ENCODE measurements at places on chromosomes 7 and 10.

GRCh38 chr7:145360511-145361100 is 524.8 kb upstream of the TPK1 start:
- DNase-seq, result no peak

DNA sequence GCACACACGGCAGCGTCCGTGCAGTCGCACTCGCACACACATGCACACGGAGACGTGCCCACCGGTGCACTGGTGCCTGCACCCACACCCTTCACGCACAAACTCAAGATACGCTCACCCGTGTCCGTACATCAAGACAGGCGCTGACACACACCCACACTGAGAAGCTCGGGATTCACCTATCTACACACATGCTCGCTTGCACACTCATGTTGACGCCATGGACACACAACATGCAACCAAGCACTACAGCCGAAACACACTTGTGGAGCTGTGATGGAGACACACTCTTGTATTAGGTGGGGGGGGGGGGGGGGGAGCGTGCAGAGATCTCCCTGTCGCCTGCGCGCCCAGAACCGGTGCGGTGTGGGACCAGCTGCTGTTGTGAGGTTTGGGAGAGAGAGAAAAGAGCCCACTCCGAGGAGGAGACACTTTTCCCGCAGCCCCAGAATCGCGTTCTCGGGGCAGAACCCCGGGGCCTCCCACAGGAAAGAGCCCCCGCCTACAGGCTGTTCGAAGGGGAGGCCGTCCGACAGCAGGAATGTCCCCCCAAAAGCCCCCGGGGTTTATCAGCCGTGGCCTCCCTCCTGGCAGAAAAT is 605 bp upstream of the NFKB2 start:
- DNase-seq, result peak; percentile 37

DNA sequence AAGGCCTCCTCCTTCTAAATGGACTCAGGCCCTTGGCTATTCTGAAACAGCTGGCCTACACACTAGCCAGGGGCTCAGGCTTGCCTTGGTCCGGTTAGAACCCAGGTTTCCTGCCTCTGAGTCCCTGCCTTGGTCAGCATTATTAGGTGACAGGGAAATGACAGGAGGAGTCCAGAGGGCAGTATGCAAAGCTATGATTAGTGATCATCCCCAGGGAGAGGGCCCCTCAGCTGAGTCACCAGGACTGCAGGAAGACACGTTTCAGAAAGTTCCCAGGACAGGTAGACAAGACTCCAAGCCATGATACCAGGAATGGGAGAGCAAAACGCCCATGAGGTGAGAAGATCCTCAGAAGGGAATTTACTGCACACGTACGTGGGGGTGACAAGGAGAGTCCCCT is 301.1 kb upstream of the COBL start:
- no peak for DNase-seq

DNA sequence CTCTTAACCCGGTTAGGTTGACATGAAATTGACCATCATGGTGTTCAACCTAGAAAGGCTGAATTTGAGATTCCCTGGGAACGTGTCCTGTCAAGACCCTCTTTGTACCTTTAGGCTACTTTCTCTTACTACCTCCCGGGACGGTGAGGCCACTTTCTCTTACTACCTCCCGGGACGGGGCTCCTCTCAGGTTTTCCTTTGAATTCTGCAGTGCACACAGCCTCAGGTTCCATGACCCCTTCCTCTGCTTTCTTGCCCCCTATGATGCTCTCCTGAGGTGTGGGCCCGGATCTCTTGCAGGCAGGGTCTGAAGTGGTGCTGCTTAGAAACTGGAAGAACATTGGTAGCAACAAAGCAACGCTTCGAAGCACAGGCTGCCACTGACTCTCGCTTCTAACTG is 155.3 kb downstream of the CAMK1D start:
- DNase-seq, result no peak

GRCh38 chr10:77620731-77621130 is 16.9 kb downstream of the KCNMA1 start:
- DNase-seq, result no peak

DNA sequence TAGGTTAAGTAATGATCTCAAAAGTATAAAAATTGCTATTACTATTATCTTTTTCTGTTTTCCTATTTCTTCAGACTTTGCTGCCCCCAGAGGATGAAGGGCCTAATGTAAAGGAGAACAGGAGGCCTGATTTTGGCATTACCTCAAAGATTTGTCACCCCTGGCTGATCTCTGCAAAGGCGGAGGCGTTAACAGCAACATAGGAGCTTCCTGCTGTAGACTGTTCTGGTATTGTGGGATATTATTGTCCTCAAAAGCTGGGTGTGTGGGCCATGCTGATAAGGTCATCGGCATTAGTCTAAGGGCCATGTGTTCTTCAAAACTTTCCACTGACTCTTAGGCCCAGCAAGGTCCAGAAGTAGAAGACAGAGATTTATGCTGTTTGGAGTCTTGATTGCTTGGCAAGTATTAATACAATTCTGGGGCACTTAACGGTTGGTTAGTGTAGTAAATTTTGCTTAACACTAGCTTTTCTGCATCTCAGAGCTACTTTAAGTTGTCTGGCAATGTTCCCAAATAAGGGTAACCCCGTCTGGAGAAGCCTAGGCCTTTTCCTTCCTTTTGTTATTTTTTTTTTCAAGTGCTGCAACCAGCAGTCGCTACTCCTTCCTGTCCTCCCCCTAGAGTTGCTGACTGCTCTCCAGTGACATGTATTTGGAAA is 14.0 kb upstream of the ENTPD1 start:
- DNase-seq, result no peak

DNA sequence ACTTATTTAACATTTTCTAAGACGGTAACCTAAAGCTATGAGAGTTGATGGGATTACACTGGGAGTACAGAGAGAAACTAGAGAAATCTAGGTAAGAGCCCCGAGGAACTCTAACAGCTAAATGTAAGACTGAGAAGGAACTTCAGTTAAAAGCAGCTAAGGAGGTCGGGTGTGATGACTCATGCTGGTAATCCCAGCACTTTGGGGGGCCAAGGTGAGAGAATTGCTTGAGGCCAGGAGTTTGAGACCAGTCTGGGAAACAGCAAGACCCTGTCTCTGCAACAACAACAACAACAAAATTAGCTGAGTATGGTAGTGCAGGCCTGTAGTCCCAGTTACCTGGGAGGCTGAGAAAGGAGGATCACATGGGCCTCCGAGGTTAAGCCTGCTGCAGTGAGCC is 24.0 kb downstream of the FRA10AC1 start:
- no peak for DNase-seq

GRCh38 chr7:77980087-77980713 is 181.6 kb downstream of the PHTF2 start:
- DNase-seq, result no peak

- DNase-seq, result no peak
These were observed 11.8 kb downstream of the OR9A2 start for GRCh38 chr7:143015084-143015483.

DNA sequence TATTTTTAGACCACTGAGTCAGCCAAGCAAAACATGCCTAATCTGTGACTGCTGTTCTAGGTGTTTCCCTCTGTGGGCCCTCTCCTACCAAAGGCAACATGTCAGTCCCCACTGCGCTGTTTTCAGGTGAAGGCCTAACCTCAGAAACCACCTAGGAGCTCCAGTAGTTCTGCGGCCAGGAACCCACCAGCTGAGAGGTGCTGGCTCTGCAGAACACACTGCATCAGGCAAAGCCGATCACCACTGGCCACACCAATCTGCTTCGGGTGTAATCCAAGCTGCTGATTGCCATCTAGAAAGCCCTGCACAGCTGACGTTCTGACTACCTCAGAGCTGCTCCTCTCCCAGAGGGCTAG is 14.9 kb downstream of the CAMK2G start:
- DNase-seq, result no peak

DNA sequence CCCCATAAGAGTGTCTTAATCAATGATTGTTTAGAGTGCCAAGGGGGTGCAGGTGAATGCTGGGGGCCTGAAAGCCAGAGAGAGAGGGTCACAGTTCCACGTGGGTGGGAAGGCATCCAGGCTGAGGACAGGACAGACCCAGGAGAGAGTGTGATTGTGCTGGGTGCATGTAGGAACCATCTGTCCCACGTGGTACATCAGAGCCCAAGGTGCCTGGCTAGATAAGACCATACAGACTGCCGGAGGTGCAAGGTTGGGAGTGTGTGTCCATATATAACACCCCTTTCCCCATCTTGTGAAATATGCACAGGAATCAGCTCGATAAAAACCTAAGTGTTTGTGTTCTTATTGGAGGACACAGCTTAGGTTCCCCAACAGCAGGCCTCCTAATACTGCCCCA is 85.5 kb downstream of the WIPF3 start:
- no peak for DNase-seq

DNA sequence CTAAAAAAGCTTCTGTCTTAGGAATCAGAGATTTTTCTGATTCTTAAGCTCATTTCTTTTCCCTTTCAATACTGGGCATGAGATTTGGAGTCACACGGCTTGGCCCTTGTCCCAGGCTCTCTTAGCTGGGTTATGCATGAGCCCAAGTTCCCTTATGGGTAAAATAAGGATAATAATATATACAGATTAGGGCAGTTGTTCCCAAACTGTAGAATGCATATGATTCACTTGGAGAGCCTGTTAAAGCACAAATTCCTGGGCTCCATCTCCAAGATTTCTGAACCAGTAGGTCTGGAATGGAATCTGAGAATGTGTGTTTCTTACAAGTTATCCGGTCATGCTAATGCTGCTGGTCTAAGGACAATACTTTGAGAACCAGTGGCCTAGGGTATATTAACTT is 154.0 kb downstream of the REEP3 start:
- DNase-seq, result peak; percentile 28

- no peak for DNase-seq
These were observed 83.1 kb downstream of the STRA8 start for GRCh38 chr7:135316648-135317313.

DNA sequence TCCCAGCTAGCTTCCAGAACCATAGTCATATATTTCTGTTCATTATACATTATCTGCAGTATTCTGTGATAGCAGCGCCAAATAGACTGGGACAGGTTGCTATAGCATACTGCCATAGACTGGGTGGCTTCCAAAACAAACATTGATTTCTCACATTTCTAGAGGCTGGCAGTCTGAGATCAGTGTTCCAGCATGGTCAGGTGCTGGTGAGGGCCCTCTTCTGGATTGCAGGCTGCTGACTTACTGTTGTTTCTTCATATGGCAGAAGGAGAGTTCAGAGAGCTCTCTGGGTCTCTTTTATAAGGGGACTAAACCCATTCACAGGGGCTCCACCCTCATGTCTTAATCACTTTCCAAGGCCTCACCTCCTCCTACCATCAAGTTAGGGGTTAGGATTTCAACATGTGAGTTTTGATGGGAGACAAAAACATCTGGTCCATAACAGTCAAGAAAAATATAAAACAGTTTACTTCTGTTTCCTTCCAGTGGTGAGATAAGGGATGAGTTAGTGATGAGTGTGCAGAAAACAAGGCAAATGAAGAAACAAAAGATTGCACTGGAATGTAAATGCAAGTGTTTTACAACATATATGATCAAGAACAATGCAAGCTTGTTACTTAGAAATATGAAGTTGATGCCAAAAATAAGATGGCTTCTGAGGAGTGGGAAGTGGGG is 399.0 kb upstream of the C7orf33 start:
- no peak for DNase-seq

GRCh38 chr7:72183835-72184234 is 228.3 kb downstream of the CALN1 start:
- no peak for DNase-seq

GRCh38 chr10:129586898-129587443 is 119.9 kb downstream of the MGMT start:
- no peak for DNase-seq

DNA sequence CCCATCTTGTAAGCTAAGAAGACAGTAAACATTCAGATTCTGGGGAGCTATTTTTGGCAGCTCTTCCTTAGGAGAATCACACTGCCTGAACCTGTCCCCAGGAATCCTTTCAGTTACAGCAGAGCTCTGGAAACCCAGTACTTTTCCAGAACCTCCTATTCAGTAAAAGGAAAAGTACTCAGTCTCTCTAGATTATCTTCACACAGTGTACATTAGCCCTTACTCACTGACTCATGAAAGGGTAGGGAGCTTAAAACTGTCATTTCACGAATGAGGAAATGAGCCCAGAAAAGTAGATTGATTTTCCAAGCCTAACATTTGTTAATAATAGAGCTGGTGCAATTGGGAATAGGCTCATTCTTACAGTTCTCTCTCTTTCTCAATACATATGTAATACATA is 3.9 kb upstream of the CNNM1 start:
- no peak for DNase-seq

DNA sequence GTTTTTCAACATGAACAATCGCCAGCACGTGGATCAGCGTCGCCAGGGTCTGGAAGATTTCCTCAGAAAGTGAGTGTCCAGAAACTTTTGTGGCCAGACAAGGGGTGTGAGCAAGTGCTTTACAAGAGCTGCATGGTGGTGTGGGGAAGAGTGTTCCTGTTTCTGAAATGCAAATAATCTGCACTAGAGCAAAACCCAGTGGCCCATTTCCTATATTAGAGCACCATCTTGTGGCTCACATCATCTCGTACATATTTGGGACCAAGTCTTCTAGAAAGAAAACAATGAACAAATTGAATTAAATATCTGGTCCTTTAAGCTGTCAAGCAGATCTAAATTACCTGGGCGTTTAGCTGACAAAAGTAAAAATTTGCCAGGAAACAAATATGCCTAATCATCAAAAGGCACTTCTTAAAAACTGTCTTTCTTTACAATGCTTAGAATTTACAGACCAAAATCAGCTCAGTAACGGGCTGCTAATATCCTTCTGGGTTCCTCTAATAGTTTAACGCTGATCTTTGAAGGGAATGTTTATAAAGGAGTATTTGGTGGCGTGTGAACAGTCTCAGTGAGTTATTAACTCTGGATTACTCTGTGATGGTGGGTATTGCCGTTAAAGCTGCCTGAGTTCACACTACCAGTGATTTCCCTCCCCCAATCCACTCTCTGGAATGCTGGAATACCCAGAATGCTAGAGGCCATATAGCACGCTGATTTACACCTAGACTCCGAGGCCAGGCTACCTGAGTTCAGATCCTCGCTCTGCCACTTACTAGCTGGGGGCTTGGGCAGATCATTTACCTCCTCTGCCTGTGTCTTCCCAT is 73.6 kb downstream of the SNX10 start:
- peak; percentile 66 for DNase-seq

DNA sequence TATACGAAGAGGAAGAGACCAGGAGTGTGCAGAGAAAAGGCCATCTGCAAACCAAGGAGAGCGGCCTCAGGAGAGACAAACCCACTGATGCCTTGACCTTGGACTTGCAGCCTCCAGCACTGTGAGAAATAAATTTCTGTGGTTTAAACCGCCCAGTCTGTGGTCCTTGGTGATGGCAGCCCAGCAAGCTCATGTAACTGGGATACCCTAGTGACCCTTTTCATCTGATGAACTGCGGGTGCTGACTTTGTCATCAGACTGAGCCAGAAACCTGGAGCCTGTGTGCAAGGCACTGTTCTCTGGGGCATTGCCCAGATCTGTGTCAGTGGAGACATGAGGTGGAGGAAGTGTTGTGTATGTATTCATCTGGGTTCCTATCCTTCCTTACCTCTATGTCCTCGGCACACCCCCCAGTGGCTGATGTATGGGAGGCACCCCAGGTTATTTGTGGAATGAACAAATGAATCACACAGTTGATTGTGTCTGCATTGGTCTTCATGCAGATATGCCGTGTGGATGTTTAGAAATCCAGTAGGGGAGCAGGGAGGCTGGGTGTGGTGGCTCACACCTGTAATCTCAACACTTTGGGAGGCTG is 64.5 kb upstream of the BTBD16 start:
- DNase-seq, result no peak

GRCh38 chr7:22845221-22845834 is 22.7 kb upstream of the TOMM7 start:
- DNase-seq, result no peak
